CD8-positive, alpha-beta T cell (primary cell): ENCODE measurements at places on chromosomes 7 and 10.

- peak; percentile 37 for DNase-seq
Observed at GRCh38 chr7:44400033-44400511, 74.7 kb upstream of the CAMK2B start.

- no peak for DNase-seq
Observed at GRCh38 chr10:73950155-73950948, 39.4 kb downstream of the PLAU start.

DNA sequence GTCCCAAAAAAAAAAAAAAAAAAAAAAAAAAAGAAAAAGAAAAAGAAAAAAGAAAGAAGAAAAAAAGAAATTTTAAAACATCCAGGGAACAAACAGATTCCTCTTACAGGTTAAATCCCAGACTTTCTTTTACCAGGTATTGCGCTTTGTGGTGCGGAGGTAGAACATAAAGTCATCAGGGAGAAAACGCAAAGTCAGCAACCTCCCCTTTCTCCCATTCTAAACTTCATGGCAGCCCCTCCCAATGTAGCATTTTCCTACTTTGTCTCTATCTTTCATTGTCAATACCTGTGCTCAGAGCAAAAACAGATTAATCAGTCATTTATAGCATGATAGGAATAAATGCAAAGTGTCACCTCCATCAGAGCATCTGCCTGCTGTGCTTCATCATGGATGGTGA lies 299.7 kb downstream of the SFMBT2 start:
- no peak for DNase-seq

- DNase-seq: no peak
Observed at GRCh38 chr10:8163824-8164223, 109.3 kb downstream of the GATA3 start.

GRCh38 chr7:66933469-66933868 lies 12.4 kb downstream of the TMEM248 start:
- DNase-seq: no peak

- peak; percentile 36 for DNase-seq
Observed at GRCh38 chr7:17680943-17681351, 259.3 kb downstream of the SNX13 start.

- no peak for DNase-seq
Observed at GRCh38 chr10:113252650-113253618, 299.9 kb upstream of the HABP2 start.

DNA sequence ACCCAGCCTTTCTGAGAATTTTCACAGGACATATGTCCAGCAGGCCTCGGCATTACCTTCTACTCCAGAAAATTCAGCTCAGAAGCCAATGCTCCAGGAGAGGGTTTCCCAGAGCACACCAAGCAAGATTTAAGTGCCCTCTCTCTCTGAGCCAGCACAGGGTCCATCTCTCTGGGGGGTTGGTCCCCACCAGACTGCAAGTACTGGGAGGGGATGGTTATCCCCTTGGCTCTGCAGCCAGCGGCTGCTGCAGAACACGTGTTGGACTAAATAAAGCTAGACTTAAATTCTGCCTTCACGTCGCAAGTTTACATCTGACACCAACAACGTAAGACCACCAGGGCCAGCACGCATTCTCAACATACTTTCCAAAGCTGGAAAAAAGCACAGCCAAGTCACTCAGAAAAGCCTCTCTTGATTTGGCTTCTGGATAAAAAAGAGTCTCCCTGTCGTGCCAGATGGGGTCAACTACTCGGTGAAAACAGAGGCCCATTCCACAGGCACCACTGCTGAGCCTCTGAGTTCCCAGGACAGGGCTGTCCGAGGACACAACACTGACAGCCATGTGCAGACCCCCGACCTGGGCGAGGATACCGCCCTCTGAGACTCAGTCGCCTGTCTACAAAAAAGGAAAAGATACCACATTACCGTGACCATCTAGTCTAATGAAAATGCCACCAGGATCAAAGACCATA lies 77.3 kb downstream of the CTBP2 start:
- no peak for DNase-seq

- DNase-seq: no peak
Observed at GRCh38 chr7:884191-885003, 8.0 kb downstream of the GET4 start.

- no peak for DNase-seq
Observed at GRCh38 chr7:32680259-32681173, 185.2 kb downstream of the AVL9 start.

DNA sequence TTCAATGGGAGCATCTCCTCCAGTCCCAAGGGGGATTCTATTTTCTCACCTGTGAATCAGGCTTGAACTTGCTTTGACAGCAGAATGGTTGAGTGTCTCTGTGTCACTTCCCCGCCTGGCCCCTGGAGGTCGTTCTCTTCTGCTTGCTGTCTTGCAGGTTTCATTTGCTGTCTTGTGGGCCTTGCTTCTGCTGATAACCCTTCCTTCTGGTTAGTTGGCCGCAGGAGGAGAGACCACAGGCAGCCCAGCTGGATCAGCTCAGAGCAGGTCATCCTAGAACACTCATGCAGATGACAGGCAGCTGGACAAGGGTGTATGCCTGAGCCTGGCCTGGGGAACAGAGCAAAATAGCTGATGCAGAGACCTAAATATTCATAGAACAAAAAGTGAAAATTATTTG lies 344.2 kb upstream of the ADARB2 start:
- DNase-seq: no peak
